ENCODE measurements at places on chromosomes 3 and 15. TPM values are rescaled to one million over a fixed set of nuclear protein-coding genes. Genes with fewer than 3 reads are reported as not detected.

The PTX3 gene
- total RNA-seq = 7.2 TPM

The PRR23A gene
- total RNA-seq = not detected

The PLCH1 gene
- 12.1 TPM for total RNA-seq

The ZNF80 gene
- not detected for total RNA-seq

The MYO5C gene
- 80.0 TPM for total RNA-seq

The CHSY1 gene
- 40.6 TPM for total RNA-seq

The MAGEL2 gene
- 0.14 TPM for total RNA-seq

GRCh38 chr3:66302288-66302687, 81.5 kb downstream of the SLC25A26 start:
- no peak for DNase-seq

DNA sequence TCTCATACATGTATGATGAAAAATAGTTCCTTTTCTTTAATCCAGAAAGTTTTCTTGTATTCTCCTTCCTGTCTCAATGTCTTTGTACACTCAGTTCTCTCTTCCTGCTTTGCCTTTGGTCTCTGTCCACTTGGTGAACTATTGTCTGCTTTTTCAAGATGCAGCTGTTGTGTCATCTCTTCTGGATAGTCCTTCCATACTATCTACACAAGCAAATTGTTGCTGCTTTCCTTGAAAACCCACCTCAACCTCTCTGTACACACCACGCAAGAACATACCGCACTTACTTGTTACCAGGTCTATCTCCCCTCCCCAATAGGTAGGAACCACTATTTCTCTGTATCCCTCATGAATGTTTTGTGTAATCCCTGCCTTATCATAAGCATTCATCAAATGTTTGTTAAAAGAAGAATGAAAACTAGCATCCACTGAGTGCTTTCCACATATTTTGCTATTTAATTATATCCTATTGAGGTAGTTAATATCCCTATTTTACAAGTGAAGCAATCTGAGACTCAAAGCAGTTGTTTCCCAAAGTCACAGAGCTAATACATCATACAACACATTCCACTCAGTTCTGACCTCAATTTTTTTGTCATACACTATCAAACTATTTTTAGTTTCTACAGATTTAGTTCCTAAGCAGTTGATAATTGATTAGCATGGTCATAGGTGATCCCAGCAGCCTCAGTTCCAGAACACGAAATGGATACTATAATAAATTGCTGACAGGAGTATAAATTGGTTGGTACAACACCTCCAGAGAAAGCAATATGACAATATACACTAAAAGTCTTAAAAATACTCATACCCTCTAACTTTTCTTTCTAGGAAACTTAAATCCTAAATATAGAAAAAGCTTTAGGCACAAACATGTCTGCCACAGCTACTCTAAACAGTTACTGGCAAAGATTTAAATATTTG, 19.6 kb downstream of the HACL1 start:
- no peak for DNase-seq

- DNase-seq = no peak
Measured at GRCh38 chr15:33586786-33587697, 276.3 kb downstream of the RYR3 start.

GRCh38 chr15:74389241-74390048, 22.0 kb upstream of the CYP11A1 start:
- no peak for DNase-seq

Data from upper lobe of right lung (tissue), 1 donor.